ENCODE measurements at places on chromosomes 12 and 14.

GRCh38 chr14:60970146-60970545 lies 10.7 kb downstream of the TRMT5 start:
- no peak for DNase-seq

GRCh38 chr14:69543341-69544115 lies 31.1 kb downstream of the CCDC177 start:
- peak; percentile 60 for DNase-seq

- DNase-seq, result no peak
Observed at GRCh38 chr14:48693793-48694192, 892.4 kb downstream of the RPS29 start.

DNA sequence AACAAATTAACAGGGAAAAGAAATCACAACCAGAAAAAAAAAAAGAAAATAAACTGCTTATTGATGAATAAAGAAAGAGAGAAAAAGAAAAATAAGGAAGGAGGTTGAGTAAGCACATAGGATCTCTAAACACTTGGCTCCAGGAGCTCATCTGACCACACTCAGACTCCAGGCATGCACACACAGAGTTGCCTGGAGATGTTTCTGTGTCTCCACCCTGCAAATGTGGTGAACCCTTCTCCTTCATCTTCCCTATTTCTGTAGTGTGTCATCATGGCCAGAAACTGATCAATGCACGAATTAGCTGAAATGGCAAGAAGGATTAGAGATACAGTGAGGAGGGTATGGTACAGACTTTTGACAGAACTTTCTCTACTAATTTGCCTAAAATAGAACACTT lies 20.2 kb downstream of the OR4N2 start:
- peak; percentile 34 for DNase-seq

GRCh38 chr14:25303934-25304333 lies 254.0 kb upstream of the STXBP6 start:
- DNase-seq, result no peak

DNA sequence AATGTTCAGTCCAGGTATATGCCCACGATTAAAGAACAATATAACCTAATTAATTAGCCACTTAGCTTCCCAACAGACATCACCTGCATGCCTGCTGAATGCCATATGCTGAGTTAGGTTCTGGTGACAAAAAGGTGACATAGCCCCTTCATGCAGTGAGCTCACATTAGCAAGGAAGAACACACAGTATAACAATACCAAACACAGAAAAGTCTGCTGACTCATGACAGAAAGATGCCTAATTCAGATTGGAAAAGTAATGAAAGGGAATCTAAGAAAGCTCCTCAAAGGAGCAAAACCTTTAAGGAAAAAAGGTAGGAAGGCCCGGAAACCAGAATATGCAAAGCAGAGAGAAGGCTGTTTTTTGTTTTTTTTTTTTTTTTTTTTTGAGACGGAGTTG lies 59.0 kb downstream of the FERMT2 start:
- no peak for DNase-seq

Data from ACHN (cell line).